Fibroblast of skin of right biceps (primary cell): ENCODE measurements at places on chromosomes 3 and 15.

DNA sequence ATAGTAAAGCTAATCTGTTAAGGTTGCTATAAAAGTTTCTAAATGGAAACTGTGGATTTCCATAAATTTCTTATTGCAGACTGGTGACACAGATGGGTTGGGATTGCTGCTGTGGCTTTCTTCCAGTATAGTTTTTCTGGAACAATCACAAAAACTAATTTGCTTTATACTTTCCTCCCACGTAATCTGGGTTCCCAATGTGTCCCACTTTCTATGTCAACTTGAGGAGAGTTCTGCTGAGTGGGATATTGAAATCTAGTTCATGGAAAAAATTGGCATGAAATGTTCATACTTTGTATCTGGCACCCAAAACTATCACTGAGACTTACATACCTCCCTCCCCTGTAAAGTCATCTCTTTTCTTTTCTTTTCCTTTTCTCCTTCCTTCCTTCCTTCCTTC lies 126.8 kb downstream of the TGFBR2 start:
- no peak for DNase-seq

- peak; percentile 3 for DNase-seq
Measured at GRCh38 chr3:172938788-172939187, 188.3 kb downstream of the ECT2 start.

DNA sequence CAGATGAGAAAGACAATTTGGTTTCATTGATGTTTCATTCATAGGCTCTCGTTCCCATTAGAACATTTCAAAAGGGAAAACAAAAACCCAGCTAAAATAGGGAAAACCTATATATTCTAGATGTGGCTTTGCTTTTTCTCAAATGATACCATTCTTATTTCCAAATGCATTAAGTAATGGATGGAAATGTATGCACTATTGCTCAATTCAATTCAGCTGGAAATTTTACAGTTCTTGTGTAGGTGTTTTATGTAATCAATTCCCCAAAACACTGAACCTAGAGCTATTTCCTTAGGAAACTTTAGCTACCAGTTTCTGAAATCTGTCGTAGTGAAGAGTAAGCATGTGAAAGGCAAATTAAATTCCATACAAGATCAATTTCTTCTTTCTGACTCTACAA lies 11.7 kb downstream of the IL1RAP start:
- DNase-seq = no peak

GRCh38 chr3:32355751-32356291 lies 35.8 kb upstream of the CMTM7 start:
- DNase-seq = no peak

- DNase-seq = peak; percentile 64
Measured at GRCh38 chr3:106827515-106828213, 549.6 kb upstream of the CCDC54 start.

GRCh38 chr15:81959196-81959595 lies 86.6 kb downstream of the MEX3B start:
- DNase-seq = no peak

- no peak for DNase-seq
Measured at GRCh38 chr15:77819048-77819850, 186.5 kb upstream of the LINGO1 start.

DNA sequence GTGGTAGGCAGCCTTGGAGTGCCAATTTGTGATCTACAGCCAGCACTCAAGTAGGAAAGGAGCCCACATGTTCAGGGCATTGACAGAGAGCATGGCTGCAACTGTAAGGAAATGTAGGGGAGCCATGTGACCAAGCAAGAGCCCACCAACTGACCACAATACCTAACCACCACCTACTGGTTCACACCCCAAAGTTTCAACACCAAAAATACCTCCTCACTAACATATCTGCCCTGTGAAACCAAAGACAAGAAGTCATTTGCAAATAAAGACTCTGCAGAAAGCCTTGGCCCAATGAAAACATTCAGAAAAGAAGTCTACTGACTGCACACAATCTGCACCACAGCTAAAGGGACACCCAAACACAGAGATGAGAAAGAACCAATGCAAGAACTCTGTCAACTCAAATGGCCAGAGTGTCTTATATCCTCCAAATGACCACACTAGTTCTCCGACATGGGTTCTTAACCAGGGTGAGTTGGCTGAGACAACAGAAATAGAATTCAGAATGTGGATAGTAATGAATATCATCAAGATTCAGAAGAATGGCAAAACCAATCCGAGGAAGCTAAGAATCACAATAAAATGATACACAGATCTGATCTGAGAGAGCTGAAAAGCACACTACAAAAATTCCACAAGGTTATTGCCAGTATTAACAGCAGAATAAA lies 40.6 kb downstream of the SLC9C1 start:
- no peak for DNase-seq

- peak; percentile 49 for DNase-seq
Measured at GRCh38 chr15:47513471-47513870, 203.8 kb upstream of the SEMA6D start.

- no peak for DNase-seq
Measured at GRCh38 chr3:15528854-15529537, 7.5 kb upstream of the COLQ start.

- DNase-seq = no peak
Measured at GRCh38 chr3:63779227-63779626, 39.9 kb upstream of the C3orf49 start.

DNA sequence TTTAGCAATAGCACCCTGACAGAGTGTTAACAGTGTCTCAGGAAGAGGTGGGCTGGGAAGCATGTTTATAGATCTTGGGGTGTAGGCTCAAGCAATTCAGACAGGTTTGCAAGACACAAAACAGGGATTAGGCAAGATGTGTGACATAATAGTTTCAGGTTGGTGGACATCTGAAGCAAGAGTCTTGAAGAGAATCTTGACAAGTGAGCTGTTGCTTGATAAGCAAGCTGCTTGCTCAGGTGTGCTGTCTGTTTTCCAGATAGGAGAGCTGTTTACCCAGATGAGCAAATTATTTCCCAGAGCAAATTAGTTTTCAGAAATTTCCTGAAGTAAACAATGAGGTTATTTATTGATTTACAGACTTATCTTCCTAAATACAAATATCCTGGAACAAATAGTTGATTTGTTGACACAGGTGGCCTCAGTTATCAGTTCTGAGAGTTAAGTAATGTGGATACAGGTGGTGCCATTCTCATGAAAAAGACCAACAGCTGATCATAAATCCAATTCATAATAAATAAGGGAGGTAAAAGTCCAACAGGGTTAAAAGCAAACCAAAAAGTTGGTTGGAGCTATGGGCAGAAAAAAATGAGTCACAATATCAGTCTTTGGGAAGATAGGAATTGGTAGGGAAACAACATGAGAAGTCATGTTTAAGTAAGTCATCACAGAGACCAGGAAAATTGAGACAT lies 437.3 kb downstream of the TBL1XR1 start:
- no peak for DNase-seq

DNA sequence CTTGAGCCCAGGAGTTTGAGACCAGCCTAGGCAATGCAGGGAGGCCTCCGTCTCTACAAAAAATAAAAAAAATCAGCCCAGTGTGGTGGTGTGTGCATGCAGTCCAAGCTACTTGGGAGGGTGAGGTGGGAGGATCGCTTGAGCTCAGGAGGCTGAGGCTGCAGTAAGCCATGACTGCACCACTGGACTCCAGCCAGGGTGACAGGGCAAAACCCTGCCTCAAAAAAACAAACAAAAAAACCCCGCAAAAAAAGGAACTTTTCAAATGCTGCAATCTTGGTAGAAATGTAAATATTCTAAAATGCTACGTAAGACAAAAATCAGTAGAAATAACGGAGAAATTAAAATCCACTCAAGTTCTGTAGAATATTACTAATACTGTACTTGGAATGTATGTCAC lies 108.1 kb upstream of the MELTF start:
- no peak for DNase-seq

GRCh38 chr3:52005571-52005986 lies 9.9 kb upstream of the RPL29 start:
- peak; percentile 79 for DNase-seq

- DNase-seq = no peak
Measured at GRCh38 chr15:56732886-56733135, 498 bp downstream of the ZNF280D start.

- no peak for DNase-seq
Measured at GRCh38 chr3:167067787-167068161, 312.3 kb downstream of the ZBBX start.

- no peak for DNase-seq
Measured at GRCh38 chr3:120683213-120683612, 1.2 kb upstream of the HGD start.

- no peak for DNase-seq
Measured at GRCh38 chr3:64270142-64270865, 45.0 kb upstream of the PRICKLE2 start.

DNA sequence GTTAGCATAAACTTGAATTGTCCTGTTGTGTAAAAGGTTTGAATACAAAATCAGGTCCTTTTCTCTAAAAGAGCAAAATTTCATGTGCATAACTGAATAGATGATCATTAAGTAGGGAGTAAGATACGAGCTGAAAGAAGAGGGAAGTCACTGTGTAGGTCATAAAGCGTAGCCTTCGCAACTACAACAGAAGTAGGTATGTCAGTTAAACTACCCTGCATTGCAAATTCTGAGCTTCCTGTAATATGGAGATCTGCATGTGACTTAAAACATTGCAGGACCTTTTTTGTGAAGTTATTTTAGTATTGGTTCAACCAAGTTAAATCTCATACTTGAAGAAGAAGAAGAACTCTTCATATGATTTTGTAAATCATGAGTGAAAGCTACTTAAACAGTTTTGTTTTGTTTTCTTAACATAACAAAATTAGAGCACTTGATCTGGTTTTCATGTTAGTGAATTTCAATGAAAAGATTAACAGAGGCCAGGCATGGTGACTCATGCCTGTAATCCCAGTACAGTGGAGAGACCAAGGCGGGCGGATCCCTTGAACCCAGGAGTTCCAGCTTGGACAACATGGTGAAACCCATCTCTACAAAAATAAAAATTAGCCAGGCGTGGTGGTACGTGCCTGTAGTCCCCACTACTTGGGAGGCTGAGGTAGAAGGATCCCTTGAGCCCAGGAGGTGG lies 26.4 kb downstream of the ARMC8 start:
- no peak for DNase-seq

GRCh38 chr15:75650908-75651809 lies 3.4 kb downstream of the SNX33 start:
- peak; percentile 17 for DNase-seq

- peak; percentile 33 for DNase-seq
Measured at GRCh38 chr3:150871192-150871591, 34.0 kb downstream of the MINDY4B start.

DNA sequence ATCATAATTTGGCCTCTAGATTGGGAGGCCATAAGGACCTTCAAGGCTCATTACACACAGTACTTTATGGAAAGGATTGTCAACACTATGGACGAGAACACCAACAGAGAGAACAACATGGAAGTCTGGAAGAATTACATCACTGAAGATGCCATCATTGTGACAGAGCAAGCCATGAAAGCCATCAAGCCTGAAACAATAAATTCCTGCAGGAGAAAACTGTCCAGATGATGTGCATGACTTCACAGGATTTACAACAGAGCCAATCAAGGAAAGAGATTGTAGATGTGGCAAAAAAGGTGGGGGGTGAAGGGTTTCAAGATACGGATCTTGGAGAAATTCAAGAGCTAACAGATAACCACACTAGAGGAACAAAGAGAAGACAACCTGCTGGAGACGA lies 15.9 kb downstream of the IL17RB start:
- DNase-seq = no peak

- peak; percentile 99 for DNase-seq
Measured at GRCh38 chr3:64187065-64187959, 38.0 kb downstream of the PRICKLE2 start.

GRCh38 chr3:105853801-105854432 lies 14.9 kb downstream of the CBLB start:
- no peak for DNase-seq

DNA sequence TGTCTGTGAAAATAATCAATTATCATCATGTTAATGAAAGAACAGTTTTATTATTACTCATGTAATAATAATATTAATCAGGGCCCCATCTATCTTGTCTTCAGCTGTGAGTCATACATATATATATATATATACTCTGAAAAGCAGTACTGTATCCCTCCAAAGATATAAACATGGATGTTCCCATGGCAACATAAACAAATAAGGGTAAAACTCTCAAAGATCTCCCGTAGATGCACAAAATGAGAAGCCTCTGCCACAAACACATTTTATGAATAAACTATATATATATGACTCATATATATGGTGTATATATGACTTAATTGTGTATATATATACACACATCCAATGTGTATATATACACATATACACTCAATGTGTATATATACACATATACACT lies 163.8 kb upstream of the ARHGEF26 start:
- peak; percentile 31 for DNase-seq

DNA sequence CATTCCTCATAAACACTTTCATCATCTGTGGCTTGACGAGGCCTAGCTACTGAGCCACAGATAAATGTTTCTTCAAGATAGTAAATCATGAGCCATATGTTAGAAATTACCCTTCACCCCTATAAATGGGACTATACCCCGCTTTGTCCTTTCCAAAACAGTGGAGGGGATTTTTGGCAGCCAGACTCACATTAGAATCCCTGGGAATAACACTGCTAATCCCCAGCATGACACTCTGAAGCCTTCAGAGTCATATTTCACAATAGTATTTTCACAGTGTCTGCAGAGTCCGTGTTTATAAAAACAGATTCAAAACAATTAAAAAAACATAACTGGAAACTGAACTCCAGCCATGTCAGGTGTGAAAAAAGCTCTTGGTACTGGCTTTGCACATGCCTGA lies 271.6 kb downstream of the ERC2 start:
- DNase-seq = no peak

GRCh38 chr3:71636482-71636881 lies 53.0 kb upstream of the FOXP1 start:
- DNase-seq = no peak

DNA sequence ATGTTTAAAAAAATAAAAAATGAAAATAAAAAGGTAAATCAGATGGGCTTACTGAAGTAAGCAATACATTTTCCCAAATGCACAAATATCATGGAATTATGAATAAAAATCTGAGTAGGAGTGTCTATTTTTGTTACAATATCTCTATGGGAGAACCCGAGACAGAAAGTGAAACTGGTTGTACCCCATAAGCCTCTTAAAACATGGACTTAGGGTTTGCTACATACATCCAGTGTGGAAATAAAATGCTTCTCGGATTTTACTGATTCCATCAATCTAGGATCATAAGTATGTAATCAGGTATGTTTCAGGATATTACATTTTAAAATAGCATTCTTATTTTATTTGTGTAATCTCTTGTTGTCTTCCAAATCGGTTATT lies 177.8 kb upstream of the CDIN1 start:
- DNase-seq = no peak

DNA sequence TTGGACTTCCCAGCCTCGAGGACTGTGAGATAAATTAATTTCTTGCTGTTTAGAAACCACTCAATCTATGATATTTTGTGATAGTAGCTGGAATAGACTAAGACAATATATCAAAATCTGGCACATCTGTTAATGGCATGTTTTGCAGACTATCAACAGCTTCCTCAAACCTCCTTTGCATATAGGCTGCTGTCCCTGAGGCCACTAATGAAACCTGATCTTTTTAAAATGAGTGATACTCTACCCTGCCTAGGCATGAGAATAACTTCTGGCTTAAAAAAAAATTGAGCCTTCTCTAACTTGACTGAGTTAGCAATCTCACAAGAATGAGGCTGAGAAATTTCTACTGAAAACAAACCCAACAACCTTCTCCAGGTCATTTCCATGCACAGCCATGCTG lies 176.0 kb upstream of the CRBN start:
- DNase-seq = no peak

GRCh38 chr3:36649125-36649524 lies 115.2 kb downstream of the DCLK3 start:
- peak; percentile 27 for DNase-seq

GRCh38 chr3:46981932-46982471 lies 2.5 kb downstream of the NBEAL2 start:
- no peak for DNase-seq
